HuH-7 (cell line): ENCODE measurements at places on chromosomes 1 and 21.

DNA sequence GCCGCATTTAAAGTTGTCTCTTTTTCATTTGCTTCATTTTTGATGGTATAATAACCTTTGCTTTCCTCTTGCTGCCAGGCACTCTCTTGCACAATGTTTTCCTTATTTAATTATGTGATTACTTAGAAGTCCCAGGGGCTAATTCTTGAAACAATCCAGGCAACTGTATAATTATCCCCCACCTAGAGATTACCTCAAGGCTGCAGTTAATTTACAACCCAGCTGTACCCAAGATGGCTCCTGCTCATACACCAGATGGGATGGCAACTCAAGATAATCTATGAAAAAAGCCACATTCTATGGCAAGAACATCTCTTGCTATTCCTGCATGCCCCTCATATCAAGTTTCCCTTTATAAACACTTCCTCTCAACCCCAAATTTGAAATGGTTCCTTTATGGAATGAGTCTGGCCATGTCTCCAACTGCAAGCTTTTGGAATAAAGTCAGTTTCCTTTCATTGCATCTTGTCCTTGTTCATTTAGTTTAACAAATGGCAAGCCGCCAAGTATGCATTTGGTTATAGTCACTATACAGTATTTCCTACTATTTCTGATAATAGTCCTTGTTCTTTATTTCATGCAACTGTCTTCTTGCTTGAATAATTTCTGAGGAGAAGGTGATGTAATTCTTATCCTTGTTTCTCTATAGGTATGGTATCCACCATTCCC lies 1042.6 kb downstream of the PLA2G4A start:
- no peak for DNase-seq

DNA sequence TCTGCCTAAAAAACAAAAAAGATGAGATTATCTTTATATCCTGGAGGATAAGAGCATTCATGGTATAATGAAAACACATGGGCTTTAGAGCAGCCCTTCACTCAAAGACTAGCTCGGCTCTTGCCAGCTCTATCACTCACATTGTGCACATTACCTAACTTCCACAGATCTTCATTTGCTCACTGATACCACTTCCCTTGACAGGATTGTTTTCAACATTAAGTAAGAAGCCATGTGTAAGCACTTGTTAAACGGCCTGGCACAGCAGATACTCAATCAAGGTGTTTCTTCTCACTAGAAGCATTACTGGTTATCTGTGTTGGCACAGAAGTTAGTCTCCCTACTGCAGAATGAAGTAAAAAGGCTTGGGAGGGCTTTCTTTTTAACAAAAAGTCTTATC lies 18.7 kb downstream of the LPGAT1 start:
- DNase-seq, result no peak

GRCh38 chr1:38919130-38919529 lies 22.5 kb downstream of the RHBDL2 start:
- peak; percentile 48 for DNase-seq

DNA sequence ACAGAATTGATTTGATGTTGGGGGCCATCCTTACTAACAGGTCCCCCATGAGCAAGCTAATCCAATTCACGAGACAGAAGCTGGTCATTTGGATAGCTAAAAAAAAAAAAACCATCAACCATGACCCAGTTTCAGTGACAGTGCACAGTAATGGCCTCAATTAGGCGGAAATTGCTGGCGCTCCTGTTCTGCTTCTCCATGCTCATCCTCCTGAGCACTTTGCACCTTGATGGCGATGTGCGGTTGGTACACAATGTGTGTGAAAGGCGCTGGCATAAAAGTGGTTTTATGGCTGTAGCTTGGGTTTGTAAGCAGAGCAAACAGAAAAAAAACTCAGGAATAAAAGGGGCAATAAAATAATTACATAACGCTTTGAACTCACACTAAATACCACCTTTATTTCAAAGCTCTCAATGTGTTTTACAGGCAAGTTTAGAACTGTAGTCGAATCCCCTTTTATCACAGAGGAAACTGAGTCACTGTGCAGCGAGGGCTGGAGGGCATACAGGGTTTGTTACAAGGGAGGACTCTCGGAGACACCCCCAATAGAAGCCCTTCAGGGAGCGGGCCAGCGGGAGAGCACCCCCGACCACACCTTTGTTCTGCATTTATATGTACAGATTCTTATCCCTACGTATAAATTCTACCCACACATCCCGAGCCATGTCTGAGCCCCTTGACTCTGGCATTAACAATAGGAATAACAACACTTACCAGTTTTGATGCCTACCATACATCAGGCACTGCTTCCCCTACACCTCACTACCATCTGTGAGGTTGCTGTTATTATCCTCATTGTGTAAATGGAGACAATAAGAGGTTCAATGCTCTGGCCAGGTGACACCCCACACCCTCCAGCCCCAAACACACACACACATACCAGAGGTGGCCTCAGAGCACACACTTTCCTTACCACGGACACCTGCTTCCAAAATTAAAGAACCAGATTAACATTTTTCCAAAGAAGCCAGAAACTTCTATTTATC lies 213.5 kb upstream of the IRF2BP2 start:
- peak; percentile 40 for DNase-seq

DNA sequence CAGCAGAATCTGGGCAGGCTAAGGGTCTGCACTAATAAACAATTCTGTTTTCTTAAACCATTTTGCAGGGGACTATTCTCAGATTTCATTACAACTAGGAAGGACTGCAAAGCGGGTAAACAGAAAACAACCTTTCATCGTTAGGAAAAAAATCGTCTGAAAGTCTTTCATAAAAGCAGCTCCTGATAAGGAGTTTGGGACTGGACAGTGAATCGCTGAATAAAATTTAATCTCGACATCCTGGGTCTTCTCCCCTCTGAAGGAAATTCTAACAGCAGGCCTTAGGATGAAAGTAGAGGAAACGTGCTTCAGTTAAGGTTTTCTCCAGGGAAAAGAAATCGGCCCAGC lies 471 bp upstream of the MTF2 start:
- no peak for DNase-seq

DNA sequence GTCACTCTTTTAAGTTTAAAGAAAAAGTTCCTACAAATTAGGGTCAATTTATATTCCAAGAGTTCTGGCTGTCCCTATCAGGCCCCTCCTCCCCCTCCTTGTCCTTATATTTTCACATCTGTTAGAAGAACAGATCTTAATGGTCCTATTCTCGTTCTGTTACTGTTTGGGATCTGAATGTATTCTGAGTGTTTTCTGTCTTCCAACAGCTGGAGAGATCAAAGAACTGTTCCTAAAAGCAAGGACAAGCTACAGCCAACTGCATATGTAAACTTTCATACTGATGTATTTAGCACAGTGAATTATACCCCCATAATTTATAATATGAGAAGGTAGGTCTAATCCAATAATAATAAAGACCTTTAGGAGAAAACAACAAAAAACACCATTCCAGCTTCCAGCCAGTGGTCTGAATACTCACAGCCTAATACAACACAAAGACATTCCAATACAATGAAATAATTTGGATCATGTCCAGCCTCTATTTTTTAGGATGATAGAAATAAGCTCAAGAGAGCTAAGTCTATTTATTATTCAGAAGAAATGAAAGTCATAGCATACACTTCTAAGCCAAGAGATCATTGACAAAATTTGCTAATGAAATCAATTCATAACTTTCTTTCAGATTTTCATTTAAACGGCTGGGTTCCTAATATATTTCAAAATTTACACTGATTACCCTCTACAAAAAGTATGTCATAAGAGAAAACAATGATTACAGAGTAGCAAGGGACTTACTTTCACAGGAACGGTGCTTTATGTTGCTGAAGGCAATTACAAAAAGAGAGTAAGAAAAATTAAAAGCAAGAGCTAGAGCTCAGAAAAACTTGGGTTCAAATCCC lies 25.3 kb downstream of the WLS start:
- DNase-seq, result no peak
